ENCODE measurements at places on chromosomes 11 and 22.

DNA sequence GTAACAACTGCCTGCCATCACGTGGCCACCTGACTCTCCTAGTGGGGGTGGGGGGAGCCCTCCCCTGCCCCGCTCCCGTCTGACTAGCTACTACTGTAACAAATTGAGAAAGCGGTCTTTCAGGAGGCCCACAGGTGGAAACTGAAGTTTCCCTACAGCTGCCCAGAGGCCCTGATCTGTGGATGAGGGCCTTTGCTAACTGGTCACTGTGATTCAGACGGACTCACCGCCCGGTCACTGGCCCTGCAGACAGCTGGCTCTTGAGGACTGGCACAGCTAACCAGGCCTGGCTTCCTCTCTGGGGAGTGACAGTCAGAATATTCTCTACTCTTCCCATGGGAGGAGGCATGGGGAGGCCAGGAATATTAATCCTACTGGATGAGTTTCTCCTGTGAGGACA lies 116.8 kb downstream of the ARHGAP8 start:
- DNase-seq, result no peak

DNA sequence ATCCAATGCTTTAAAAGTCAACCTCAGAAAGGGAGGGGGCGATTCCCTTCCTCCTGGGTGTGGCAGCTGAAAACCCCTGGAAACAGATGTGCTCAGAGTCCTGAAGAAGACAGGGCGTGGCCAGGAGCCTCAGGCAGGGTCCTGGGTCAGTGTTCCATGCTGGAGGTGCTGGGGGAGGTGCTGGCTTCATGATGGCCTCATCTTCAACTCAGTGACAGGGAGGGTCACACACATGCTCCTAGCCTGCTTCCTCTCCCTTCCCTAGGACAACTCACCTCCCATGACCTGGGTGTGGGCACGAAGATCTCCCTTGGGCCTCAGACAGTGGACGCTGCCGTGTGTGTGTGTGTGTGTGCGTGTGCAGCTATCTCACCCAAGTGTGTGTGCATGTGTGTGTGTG lies 245.6 kb upstream of the B3GAT1 start:
- DNase-seq, result no peak

- no peak for DNase-seq
Observed at GRCh38 chr22:43198936-43199335, 12.0 kb upstream of the TTLL12 start.

- DNase-seq, result no peak
Observed at GRCh38 chr11:75426720-75427086, 6.3 kb downstream of the KLHL35 start.

DNA sequence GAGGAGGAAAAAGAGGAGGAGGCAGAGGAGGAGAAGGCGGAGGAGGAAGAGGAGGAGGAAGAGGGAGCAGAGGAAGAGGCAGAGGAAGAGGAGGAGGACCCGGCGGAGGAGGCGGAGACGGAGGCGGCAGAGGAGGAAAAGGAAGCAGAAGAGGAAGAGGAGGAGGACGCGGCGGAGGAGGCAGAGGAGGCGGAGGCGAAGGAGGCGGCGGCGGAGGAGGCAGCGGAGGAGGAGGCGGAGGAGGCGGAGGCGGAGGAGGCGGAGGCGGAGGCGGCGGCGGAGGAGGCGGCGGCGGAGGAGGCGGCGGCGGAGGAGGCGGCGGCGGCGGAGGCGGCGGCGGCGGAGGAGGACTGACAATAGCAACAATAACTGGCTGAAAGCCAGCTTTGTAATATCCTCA lies 616.6 kb downstream of the TBC1D22A start:
- no peak for DNase-seq

- peak; percentile 16 for DNase-seq
Observed at GRCh38 chr11:3109921-3110706, 52.9 kb upstream of the CARS1 start.

DNA sequence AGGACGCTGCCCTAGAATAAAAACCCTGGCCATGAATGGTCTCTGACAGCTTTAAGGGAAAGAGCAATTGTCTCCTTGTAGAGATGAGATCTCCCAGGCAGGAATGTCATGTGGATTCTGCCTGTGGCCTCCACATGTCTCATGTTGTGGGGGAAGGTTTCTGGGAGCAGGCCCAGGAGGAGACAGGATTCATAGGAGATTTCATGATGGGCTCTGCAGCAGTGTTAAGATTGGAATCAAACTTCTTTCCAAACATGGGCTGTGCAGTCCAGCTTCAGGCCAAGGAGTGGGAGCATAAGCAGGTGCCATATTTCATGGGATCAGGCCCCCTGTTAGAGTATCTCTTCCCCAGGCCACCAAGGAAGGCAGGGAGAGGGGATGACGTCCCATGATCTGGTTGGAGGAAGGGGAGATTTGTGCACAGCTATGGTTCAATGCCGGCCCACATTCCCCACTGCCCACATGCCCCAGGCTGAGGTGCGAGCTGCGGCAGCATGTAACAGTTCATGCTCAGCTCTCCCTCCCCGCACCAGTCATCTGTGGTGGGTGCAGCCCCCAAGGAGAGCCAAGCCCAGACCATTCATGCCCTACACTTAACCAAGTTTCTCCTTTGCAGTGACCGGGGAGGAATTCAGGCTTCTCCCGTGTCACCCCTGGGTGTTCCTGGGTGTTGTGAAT lies 42.5 kb downstream of the LMO1 start:
- no peak for DNase-seq

- DNase-seq, result no peak
Observed at GRCh38 chr11:125157953-125158680, 6.4 kb upstream of the PKNOX2 start.

GRCh38 chr11:100709233-100709957 lies 22.3 kb downstream of the ARHGAP42 start:
- no peak for DNase-seq

DNA sequence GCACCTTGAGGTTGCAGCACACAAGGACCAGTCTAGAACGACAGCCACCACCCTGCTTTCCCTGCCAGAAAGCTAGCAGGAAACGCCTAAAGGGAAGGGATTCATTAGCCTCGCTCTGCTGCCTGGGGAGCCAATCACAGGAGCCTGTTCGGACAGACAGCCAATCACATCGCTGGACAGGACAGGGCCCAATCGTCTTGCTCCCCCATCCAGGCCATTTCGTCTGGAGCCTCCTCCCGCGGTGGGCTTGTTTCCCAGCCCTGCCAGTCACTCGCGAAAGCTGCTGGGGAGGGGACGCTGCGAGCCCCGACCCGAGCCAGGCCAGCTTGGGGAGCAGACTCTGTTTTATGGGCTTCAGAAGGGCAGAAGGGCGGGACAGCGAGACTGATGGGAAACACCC lies 79.8 kb upstream of the NCAM1 start:
- DNase-seq, result peak; percentile 90

DNA sequence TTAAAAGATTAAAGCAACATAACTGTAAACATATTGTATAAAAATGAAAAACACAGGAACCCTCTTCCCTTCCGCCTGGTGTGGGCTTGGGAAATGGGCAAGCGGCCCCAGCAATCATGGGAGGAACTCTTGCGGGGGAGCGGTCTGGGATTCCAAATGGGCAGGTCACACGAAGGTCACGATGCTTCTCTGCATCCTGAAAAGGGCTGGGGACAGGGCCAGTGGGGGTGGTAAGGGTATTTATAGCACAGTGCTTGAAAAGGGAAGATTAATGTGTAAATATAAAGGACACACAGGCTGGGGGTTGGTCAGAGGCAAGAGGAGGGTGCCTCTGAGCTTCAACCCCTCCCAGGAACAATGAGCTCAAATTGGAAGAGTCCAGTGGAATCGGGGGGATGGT lies 46.9 kb upstream of the OR4B1 start:
- no peak for DNase-seq

GRCh38 chr11:75797116-75797515 lies 17.9 kb upstream of the UVRAG start:
- no peak for DNase-seq

- DNase-seq, result no peak
Observed at GRCh38 chr11:120068114-120068573, 69.8 kb downstream of the TRIM29 start.

- DNase-seq, result no peak
Observed at GRCh38 chr11:78768971-78769370, 194.3 kb upstream of the NARS2 start.

GRCh38 chr11:86500500-86501140 lies 125.9 kb downstream of the CCDC81 start:
- no peak for DNase-seq

DNA sequence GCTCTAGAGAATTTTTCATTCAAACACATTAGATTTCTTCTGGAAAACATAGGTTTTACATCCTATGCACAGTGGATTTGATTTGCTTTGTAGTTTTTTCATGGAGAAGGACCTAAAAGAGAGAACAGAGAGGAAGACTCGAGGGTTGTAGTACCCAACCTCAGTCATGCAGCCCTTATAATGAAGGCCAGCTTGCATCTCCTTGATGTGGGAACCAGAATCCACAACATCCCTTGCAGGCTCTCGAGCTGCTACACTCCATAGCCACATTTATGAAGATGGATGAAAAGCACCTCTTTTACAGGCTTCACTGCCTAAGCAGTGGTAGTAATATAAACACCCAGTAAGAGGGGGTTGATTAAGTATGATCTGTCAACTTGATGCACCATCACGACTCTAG lies 9.5 kb upstream of the OR5B12 start:
- DNase-seq, result no peak

DNA sequence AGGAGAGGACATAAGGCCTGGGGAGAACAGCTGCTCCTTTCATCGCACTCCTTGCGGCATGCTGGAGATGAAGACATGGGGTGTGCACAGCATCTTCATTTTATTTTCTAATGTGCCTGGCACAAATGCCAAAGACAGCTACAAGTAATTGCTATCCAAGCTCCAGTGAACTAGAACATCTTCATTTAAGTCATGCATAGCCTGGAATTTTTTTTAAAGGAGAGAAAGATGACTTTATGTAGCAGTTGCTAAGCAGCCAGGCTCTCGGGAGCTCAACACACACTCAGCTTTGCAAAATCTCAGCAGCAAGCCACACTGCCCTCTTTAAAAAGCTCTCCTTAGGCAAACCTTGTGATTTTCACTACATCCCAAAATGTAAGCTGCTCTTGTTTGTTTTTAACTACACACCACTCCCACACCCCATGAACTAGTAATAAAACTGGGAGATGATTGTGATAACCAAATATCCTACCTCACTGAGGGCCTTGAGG lies 164.5 kb upstream of the POU2AF2 start:
- DNase-seq, result no peak

DNA sequence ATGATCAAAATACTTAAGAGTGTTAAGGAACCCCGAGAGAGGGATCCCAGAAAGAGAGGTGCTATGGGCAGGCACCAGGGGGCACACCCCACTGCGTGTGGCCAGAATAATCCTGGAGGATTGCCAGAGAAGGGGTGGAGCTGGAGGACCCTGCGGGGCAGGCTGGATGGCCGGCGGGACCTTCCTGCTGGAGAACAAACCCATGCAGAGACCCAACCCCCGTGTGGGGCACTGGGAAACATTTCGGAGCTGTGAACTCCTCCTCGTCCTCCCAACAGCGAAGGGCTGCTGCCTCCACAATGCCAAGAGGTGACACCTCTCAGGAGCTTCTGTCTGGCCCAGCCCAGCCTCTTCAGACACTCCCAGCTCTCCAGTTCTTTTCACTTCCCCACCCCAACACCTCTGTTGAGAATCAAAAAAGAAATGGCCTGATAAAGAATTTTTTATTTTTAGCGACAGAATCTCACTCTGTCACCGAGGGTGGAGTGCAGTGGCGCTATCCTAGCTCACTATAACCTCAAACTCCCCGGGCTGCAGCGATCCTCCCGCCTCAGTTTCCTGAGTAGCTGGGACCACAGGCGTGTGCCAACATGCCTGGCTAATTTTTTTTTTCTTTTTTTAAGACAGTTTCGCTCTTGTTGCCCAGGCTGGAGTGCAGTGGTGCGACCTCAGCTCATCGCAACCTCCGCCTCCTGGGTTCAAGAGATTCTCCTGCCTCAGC lies 25.6 kb downstream of the RHOD start:
- DNase-seq, result no peak

DNA sequence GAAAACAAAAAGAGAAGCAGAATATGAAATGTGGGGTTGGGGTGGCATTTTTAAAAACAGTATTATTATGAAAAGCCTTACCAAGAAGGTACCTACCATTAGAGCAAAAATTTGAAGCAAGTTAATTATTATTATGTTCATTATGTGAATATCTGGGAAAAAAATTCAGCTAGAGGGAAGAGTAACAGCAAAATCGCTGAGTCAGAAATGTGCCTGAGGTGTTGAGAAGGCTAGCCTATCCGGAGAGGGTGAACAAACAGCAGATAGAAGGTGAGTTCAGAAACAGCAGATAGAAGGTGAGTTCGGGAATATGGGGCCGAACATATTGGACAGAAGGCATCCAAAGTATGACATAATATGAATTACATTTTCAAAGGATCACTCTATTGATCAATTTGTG lies 536.8 kb upstream of the ANO5 start:
- DNase-seq, result no peak

GRCh38 chr11:58928691-58929090 lies 10.6 kb upstream of the GLYATL1 start:
- peak; percentile 67 for DNase-seq

GRCh38 chr11:11038782-11039181 lies 180.9 kb upstream of the ZBED5 start:
- no peak for DNase-seq

DNA sequence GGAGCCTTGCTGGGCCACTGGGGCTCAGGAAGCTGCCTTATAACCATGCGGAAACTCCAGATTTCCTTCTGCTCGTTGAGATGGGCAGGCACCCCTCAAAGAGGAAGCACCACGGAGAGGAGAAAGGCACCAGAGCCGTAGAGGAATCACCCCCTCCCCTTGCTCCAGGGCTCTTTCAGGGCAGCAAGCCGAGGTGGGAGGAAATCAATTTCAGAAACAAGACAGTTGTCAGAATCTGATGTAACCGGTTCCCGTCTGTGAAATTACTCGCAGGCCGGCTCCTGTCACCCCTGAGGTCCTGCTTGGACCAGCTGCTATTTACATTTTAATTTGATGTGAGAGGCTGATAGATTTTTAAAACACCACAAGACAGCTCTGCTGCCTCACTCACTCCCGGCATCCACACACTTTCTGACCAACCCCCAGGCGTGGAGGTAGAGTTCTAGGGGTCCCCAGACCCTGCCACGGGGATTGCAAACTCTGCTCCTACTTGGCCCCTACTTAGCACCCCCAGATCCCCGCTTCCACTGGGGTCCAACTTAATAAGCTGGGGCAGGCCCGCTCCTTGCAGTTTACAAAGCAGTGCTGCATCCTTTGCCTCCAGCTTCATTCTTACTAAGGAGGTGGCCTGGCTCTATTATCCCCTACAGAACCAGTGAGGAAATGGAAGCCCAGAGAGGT lies 162.5 kb downstream of the CEP164 start:
- no peak for DNase-seq

- no peak for DNase-seq
Observed at GRCh38 chr11:36057379-36058042, 113.6 kb downstream of the LDLRAD3 start.
